Jurkat, Clone E6-1 (cell line): ENCODE measurements at places on chromosomes 3 and 15.

DNA sequence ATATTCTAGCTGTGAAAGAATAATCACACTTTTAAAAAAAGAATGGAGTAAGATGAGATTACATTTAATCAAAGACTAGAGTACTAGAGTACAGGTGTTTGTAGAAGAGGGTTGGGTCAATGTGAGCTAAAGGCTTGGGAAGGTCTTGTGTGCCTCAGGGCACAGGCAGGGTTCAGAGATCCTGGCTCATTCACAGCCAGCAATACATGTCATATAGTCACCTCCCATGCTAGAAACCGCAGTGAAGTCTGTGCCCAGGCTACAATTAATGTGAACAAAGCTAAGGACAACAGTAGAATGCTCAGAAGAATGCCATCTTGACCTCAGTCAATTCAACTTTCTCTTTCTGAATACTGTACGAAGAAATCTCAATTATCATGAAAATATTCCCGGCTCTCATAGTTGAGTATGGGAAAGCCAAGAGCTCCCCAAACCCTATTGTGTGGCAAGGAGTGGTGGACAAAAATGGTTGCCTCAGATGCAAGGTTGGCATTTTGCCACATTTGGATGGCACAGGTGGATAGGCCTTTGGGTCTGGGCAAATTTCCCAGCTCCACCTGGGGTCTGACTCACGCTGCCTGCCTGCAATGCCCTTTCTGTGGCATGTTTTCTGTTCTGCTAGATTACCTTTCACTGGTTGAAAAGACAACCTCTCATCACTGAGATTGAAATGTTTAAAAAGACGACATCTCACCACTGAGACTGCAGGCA is 70.2 kb downstream of the NMD3 start:
- DNase-seq = no peak

GRCh38 chr3:157059181-157059580 is 100.8 kb downstream of the CCNL1 start:
- DNase-seq = no peak

GRCh38 chr15:51796847-51797401 is 32.5 kb upstream of the TMOD3 start:
- DNase-seq = no peak

DNA sequence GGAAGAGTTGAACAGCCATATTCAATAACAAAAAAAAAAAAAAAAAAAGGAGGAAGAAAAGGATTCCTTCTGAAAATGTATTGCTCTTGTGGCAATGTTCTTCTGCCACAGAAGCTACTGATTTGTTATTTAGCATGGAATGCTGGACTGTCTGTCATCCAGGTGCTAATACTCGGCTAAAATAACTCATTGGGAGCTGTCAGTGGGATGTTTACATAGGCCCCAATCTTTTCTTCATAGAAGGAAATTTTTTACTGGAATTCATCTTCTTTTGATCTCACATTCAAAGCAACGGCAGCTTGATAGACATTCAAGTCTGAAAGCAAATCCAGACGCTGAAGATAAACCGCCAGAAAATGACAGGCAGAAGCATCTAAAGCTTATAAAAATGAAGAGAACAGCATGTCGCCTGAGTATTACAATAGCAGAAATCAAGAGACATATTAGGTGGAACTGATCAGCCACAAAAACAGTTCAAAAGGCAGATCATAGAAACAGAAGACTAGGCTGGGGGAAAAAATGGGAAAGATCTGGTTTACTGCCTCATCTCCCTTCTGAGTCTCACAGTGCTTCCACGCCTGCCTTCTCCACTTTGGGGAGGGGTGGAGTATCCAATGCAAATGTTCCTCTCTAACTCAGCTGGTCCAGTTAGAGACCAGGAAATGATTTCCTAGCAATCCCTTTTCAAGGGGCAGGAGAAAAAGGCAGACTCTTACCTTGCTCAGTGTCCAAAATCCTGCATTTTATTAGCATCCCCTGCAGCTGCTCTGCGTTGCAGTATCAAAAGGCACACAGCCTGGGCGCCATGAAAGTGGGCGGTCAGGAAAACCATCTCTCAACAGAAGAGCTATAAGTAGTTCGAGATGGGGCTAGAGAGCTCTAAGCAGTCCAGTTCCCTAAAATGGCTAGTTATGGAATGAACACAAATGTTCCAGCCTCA is 451.9 kb downstream of the FOXP1 start:
- DNase-seq = no peak

GRCh38 chr15:79494963-79495755 is 63.0 kb downstream of the MINAR1 start:
- no peak for DNase-seq

GRCh38 chr3:52710512-52710911 is 4.6 kb downstream of the SPCS1 start:
- no peak for DNase-seq

DNA sequence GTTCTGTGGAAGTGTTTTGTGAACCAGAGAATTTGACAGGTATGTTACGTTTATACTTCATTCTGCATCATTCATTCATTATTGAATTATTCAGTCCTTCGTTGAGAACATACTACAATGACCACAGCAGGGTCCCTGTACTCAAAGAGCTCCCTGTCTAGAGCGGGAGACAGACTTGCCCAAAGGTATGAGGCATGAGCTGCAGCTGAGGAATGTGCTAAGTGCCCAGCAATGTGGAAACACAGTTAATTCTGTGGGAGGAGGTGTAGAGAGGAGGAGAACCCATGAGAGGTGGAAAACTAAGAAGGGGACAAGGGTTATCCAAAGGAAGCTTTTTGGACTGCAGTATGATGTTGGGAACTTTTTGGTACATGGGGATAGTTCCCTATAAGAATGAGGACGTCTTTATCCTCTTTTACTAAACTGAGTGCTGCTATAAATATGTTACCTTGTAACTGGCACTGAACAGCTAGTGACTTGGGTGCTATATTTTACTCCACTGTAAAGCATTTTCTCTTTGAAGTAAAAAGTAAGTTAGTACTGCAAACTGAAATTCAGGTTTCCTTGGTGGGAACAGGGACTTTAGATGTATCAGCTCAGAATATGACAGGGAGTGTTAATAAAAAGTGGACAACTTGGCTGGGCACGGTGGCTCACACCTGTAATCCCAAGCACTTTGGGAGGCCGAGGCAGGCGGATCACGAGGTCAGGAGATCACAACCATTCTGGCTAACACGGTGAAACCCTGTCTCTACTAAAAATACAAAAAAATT is 5.7 kb downstream of the SMAD3 start:
- no peak for DNase-seq

DNA sequence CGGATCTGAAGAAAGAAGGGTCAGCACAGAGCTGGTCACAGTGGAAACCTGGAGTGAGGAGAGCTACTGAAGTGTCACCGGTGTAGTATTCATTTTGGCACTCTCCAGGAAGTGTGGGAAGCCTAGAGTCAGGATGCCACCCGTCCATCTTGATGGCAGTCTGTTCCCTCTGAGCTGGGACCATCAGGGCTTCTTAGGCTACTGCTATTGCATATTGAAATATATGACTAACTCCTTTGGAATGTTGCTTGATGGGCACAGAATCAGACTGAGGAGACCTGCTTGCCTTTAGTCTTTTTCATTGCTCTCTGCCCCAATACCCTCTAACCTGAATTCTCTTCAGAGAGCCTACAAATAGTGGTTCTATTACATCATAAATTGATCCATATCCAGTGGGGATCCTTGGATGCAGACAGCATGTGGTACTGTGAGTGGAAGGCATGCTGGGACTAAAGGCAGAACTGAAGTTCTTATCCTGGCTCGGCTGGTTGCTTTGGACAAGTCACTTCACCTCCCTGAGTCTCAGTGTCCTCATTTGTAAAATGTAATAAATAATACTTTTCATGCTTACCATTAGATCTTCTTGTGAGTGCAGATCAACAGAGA is 143.5 kb downstream of the PDE8A start:
- no peak for DNase-seq

GRCh38 chr3:35537265-35537664 is 102.1 kb upstream of the ARPP21 start:
- no peak for DNase-seq

GRCh38 chr3:71358243-71358642 is 225.3 kb downstream of the FOXP1 start:
- no peak for DNase-seq

- DNase-seq = no peak
These were observed 35.1 kb upstream of the IGSF11 start for GRCh38 chr3:119069725-119070124.
